Activated naive CD4-positive, alpha-beta T cell treated with anti-CD3 and anti-CD28 coated beads, Interleukin-2, amount 10 ng/mL, durations not matched to agents 7 days and 5 days (primary cell): ENCODE measurements at places on chromosomes 5 and 9.

DNA sequence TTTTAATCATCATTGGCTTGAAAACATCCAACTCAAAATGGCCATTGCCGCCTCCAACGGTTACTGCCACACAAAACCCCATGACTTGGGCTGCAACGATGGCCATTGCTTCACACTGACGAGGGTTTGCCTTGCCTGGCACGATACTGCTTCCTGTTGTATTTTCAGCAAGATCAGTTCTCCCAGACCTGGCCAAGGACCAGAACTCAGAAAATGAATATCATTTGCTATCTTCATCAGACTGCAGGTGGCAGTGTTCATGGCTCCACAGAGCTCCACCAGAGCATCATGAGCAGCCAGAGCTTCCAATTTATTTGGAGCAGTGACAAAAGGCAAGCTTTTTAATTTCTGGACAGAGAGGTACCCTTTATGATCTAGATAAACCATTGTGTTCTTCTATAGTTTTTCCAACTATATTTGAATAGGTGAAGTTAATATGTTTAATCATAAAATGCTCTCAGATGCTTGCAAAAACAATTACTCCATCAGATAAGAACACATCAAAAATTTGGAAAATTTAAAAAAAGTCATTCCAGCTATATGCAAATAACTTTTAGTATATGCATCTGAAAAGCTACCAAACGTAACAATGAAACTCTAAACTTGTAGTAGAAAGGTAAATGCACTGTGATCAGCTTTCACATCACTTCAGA is 10.4 kb downstream of the AMACR start:
- peaks cover 23% of the 10 kb centered on the region for H3K4me1 ChIP-seq
- peak; percentile 34 for DNase-seq
- no peak overlapping the region for H3K27ac ChIP-seq
- peaks cover 12% of the 10 kb centered on the region for H3K36me3 ChIP-seq
- no peaks in the 10 kb centered on the region for H3K27me3 ChIP-seq

DNA sequence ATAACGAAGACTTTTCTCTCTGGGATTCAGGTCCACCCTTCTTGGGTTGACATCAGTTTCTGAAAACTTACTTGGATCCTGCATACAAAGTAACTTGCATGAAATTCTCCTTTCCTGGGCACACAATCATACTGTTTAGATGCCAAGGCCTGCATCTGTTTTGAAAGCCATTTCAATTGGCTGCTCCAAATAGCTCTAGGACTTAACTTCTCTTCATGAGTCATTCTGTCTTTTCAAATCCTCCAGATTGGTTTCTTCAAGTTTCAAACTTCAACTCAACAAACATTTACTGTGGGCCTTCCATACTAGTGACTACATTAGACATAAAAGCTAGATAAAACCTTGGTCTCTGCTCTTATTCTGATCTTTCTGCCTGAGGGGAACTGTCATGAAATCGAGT is 54.8 kb upstream of the HMHB1 start:
- no peaks in the 10 kb centered on the region for H3K27me3 ChIP-seq
- H3K27ac ChIP-seq: no peak overlapping the region
- H3K4me1 ChIP-seq: no peaks in the 10 kb centered on the region
- no peak for DNase-seq

DNA sequence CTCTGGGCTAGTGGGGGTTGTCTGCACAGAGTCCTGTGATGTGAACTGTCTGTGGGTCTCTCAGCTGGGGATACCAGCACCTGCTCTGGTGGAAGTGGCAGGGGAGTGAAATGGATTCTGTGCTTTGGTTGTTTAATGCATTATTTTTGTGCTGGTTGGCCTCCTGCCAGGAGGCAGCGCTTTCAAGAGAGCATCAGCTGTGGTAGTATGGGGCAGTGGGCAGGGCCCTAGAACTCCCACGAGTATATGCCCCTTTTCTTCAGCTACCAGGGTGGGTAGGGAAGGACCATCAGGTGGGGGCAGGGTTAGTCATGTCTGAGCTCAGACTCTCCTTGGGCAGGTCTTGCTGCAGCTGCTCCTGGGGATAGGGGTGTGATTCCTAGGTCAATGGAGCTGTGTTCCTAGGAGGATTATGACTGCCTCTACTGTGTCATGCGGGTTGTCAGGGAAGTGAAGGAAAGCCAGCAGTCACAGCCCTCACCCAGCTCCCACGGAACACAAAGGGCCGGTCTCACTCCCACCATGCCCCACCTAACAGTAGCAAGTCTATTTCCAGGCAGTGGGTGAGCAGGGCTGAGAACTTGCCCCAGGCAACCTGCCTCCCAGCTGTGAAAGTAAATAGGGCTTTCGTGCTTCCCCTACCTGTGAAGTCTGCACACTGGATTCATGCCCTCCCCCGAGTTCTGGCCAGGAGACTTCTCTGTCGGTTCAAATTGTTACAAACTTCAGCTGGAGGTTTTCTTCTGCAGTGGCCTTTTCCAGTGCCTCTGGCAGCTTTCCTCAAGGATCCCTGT is 25.7 kb upstream of the FAM81B start:
- H3K36me3 ChIP-seq: no peaks in the 10 kb centered on the region
- H3K27me3 ChIP-seq: peaks cover 3% of the 10 kb centered on the region
- H3K4me3 ChIP-seq: no peak overlapping the region

- no peak overlapping the region for H3K4me3 ChIP-seq
- H3K4me1 ChIP-seq: no peaks in the 10 kb centered on the region
- H3K27me3 ChIP-seq: no peaks in the 10 kb centered on the region
- peaks cover 31% of the 10 kb centered on the region for H3K36me3 ChIP-seq
Measured at GRCh38 chr9:6884101-6884500, 126.3 kb downstream of the KDM4C start.

DNA sequence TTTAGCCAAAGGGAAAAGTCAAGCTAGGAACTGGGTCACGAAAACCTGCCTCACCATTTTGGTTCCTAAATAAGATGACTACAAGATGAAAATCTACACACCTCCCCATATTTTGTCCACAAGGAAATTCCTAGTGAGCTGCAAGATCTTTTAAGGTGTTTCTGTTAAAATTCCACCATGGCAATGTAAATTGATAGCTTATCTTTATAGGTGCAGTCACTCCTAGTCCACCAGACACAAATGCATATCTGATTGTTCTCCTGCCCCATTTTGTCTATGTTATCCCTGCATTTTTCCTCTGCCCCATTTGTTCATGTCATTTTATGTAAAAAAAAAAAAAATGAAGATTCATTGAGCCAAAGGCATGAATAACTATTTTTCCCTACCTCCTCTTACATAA is 41.1 kb upstream of the SELENOP start:
- H3K4me1 ChIP-seq: no peaks in the 10 kb centered on the region
- no peak for DNase-seq
- no peak overlapping the region for H3K4me3 ChIP-seq
- no peak overlapping the region for H3K27ac ChIP-seq
- H3K36me3 ChIP-seq: no peaks in the 10 kb centered on the region

DNA sequence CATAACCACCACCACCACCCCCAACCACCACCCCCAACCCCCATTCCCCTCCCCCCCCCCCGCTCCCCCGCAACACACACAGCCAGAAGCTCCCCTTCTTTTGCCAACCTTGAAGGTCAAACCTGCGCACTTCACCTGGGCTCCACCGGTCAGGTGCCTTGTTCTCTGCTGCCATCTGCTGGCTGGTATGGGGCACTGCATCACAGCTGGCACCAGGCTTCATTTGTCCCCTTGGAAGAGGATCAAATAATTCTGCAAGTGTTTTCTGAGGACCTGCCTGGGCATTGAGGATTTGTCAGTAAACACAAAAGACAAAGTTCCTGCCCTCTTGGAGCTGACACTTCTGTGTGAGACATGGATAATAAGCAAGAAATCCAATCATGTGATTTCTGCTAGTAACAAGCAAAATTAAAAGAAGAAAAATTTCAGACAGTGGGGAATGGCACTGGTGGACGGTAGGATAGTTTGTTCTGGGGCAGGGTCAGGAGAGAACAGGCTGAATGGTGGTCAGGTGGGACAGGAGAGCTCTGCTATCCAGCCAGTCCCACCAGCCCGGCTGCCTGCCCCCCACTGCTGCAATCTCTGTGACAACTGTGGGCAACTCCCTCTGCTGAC is 55.6 kb upstream of the LMX1B start:
- no peaks in the 10 kb centered on the region for H3K36me3 ChIP-seq
- H3K27ac ChIP-seq: no peak overlapping the region
- no peaks in the 10 kb centered on the region for H3K4me1 ChIP-seq
- H3K27me3 ChIP-seq: peaks cover 27% of the 10 kb centered on the region
- no peak overlapping the region for H3K4me3 ChIP-seq

DNA sequence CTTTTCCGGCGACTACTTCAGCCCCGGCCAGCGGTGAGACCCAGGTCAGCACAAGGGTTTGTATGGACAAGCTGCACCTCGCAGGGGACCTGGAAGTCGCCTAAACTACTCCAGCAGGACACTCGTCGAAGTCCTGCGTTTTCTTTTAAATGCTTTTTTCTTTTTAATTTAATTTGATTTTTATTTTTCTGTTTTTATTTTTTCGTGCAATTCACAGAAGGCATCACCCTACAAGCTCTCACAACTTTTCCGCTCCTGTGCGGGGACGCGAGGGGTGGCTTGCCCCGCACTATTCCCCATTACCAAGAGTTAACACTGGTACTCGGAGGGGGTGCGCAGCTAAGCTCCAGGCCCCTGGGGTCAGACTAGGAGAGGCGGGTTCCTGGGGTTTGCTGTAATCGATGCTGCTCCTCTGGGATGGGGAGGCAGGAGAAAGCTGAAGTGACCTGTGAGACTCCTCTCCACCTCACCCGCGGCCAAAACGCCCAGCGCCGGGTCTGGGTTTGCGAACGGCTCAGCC is 1.3 kb downstream of the EDIL3 start:
- H3K4me3 ChIP-seq: no peak overlapping the region
- no peak for DNase-seq
- H3K27ac ChIP-seq: no peak overlapping the region
- H3K27me3 ChIP-seq: peaks cover 45% of the 10 kb centered on the region
- H3K4me1 ChIP-seq: peaks cover 5% of the 10 kb centered on the region
- no peaks in the 10 kb centered on the region for H3K36me3 ChIP-seq

DNA sequence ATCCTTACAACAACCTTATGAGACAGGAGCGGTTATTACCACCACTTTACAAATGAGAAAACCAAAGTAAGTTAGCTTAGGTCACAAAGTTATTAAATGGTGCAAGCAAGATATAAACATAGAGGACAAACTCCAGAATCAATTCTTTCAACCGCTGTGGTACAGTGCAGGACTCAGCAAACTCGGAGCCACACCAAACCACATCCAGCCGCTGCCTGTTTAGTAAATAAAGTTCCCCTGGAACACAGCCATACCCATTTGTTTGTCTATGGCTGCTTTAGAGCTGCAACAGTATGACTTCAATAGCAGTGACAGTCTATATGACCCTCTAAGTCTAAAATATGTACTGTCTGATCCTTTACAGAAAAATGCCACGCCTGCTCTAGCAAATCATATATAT is 1567.2 kb upstream of the WWC1 start:
- no peak overlapping the region for H3K4me3 ChIP-seq
- DNase-seq: no peak
- no peak overlapping the region for H3K27ac ChIP-seq
- no peaks in the 10 kb centered on the region for H3K4me1 ChIP-seq
- no peaks in the 10 kb centered on the region for H3K27me3 ChIP-seq

DNA sequence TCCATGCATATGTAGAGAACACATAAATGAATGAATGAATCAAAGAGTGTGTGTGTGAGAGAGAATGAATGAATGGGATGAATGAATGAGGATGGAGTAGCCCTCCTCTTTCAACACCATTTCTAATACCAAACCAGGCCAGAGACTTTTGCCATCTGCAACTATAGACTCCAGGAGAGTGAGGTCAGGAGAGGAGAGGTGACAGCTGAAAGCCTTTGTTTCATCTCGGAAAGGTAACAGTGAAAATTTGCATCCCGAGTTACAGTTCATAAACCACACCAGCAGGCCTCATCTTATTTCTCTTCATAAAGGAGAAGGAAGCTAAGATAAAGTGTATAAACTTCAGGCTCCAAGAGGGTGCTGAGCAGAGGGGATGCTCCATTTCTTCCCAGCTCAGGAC is 255.3 kb upstream of the KLF4 start:
- H3K27ac ChIP-seq: no peak overlapping the region
- H3K36me3 ChIP-seq: no peaks in the 10 kb centered on the region
- no peak overlapping the region for H3K4me3 ChIP-seq
- H3K27me3 ChIP-seq: peaks cover 3% of the 10 kb centered on the region
- DNase-seq: no peak

- no peak overlapping the region for H3K4me3 ChIP-seq
- no peak for DNase-seq
- H3K4me1 ChIP-seq: no peaks in the 10 kb centered on the region
- H3K27ac ChIP-seq: no peak overlapping the region
- peaks cover 8% of the 10 kb centered on the region for H3K27me3 ChIP-seq
- H3K36me3 ChIP-seq: no peaks in the 10 kb centered on the region
Measured at GRCh38 chr5:160697281-160697680, 154.7 kb downstream of the ATP10B start.

DNA sequence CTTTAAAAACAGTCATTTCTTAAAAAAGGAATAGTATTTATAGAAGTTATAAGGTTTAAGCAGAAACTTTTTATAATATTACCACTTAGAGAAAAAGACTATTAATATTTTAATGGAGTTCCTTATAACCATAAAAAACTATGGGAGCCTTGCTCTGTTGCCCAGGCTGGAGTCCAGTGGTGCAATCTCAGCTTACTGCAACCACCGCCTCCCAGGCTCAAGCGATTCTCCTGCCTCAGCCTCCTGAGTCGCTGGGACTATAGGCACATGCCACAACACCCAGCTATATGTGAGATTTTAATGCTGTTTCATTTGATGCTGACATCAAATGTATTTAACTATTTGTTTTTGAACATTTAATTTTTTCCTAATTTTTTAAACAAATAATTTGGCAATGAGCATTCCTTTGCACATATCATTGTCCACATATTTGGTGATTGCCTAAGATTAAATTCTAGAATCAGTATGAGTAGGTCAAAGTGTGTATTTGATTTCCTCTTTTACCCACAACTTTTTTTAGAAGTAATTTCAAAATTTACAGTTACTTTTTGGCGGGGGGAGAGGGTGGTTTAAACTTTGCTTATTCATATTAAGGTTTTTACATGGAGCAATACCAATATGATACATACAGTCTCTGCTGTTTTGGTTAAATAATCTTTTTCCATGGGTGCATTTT is 235.5 kb downstream of the ARHGEF28 start:
- peaks cover 13% of the 10 kb centered on the region for H3K27me3 ChIP-seq
- H3K27ac ChIP-seq: no peak overlapping the region
- H3K36me3 ChIP-seq: no peaks in the 10 kb centered on the region
- no peaks in the 10 kb centered on the region for H3K4me1 ChIP-seq

- H3K4me3 ChIP-seq: no peak overlapping the region
- no peak for DNase-seq
- H3K36me3 ChIP-seq: peaks cover 8% of the 10 kb centered on the region
- no peaks in the 10 kb centered on the region for H3K27me3 ChIP-seq
- H3K4me1 ChIP-seq: no peaks in the 10 kb centered on the region
Measured at GRCh38 chr5:81070571-81071255, 110.5 kb downstream of the RASGRF2 start.
